ENCODE measurements at places on chromosomes 13 and 19.

DNA sequence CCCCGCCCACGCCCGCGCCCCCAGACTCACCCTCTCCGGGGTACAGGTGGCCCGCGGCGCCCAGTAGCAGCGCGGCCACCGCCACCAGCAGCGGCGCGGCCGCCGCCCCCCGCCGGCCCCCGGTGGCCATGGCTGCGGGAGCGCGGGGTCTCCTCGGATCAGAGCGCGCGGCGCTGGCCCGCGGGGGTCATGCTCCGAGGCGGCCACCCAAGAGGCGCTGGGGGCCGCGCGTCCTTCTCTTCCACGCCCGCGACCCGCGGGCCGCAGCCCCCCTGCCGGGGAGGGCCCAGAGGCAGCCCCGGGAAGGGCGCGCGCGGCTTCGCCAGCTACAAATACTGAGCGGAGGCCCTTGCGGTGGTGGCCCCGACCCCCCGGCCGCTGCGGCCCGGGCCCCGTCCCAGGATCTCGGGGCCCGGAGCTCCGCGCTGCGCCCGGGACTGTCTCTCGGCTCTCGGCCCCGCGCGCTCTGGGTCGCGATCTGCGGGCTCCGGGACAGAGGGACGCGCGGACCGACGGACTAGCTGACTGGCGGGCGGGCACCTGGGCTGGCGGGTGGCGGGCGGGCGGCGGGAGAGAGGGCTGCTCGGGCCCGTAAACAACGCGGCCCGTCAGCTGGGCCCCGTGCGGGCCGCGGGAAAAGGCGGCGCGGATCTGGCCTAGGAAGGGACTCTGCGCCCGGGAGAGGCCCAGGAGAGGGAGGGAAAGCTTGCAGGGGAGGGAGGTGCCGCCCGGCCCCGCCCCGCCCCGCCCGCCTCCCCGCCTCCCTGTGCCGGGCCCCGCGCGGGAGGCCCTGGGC lies at the start of gene INSR:
Gene INSR (minus strand): TSS at position 653 of the 796 bp plus-strand sequence. CDS start 523 bp downstream, at position 130.
- peak; percentile 84 for DNase-seq

DNA sequence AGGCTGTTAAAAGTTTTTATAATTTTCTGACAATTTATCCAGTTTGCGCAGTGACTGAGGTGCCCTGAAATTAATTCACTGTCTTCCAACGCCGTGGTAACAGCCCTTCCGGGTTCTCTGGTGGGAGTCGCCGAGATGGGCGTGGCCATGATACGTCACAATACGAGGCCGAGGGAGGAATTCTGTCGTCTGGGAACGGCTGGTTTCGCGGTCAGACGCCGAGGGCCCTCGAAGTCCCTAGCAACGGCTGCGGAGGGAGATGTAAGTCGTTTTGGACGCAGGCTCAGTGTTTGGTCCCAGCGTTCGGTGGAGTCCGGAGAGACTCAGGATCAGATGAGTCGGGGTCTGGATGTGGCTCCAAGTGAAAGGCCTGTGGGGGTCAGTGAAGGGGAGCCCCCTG lies 21.7 kb downstream of the ZNF613 start:
- peak; percentile 52 for DNase-seq

DNA sequence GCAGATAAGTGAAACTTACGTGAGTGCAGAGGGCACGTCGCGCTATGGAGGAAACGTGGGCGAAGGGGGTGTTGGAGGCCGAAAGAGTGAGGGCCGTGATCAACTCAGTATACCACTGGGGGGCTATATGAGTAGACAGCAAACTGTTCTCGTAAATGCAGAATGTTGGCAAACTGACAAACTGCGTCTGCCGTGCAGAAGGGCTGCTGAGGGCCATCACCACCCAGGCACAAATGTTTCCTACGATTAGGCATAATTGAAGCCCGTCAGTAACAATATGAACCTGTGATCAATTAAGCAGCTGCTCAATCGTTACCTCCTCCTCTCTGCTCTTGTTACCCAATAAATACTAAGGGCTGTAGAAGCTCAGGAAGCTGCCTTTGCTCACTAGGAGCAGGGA lies 17.3 kb upstream of the MADCAM1 start:
- DNase-seq = no peak

GRCh38 chr13:74388626-74389025 lies 254.4 kb upstream of the KLF12 start:
- DNase-seq = no peak

DNA sequence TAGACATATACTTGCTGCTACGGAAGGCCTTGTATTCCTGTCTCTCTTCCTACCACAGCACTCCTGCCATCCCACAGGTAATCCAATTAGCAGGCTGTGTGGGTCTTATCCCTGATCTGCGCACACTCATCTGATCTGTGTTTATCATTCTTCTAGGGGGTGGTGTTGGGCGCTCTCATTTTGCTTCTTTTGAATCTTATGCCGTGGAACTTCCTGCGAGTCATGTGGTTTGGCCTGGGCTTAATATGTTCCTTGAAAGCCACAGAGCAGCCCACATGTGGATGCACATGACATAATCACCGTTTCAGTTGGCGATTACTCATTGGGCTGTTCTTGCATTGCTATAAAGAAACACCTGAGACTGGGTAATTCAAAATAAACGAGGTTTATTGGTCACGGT lies 7.5 kb downstream of the RASA3 start:
- DNase-seq = no peak

DNA sequence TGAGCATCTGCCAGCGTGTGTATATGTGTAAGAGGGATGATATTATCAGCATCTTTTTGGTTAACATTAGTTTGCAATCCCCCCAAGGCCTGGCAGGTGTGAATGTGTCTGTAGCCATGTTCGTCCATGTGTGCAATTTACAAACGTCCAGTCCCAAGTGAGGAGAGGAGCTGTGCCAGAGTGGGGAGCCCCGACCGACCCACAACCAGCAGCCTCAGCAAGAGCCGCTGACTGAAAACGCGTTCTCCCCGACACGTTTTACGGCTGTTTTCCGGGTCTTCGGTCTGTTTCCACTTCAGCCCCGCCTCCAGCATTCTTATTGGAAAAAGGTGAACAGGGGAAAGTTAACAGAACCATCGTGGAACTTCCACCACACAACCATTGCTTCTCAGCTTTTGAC lies 119.1 kb upstream of the SOX1 start:
- DNase-seq = no peak

DNA sequence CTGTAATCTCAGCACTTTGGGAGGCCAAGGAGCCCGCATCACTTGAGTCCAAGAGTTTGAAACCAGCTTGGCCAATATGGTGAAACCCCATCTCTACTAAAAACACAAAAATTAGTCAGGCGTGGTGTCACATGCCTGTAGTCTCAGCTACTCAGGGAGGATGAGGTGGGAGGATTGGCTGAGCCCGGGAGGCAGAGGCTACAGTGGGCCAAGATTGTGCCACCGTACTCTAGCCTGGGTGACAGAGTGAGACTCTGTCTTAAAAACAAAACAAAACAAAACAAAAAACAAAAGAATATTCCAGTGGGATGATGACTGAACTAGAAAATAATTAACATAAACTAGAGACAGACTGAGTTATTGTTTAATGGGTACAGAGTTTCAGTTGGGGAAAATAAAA lies 81.7 kb upstream of the ABCC4 start:
- no peak for DNase-seq

GRCh38 chr19:40141551-40141950 lies 49.7 kb upstream of the MAP3K10 start:
- no peak for DNase-seq

DNA sequence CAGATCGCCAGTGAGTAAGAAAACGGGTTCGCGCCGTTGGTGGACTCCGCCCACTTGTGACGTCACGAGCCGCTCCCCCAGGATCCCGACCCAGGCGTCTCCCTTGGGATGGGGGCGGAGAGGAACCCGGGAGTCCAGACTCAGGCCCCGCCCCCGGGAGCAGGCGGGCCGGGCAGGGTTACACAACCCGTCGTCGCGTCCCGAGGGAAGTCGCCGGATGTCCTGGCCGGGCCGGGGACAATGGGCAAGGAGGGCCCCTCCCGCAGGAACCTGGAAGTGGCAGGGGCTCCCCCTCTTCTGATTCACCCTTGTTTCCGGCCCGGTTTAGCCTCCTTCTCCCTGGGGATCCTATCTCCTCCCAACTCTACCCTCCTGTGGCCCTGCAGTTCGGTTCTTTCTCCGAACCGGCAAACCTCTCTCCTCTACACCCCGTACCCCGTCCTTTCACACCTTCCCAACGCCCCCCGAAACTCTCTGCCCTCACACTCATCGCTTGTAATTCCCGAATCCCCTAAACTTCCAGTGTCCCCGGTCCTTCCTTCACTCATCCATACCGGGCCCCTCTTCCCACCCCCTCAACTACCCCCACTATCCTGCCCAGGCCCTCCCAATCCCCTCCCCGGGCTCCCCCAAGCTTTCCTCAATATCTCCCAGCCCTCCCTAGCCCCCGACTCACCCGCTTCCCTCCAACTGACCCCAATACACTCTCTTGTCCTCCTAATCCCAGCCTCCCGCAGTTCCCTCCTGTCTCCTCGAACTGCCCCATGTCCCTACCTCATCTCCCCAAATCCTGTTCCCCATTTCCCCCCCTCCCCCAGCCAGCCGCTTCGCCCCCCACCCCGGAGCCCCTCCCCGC lies 20.0 kb upstream of the ERCC1 start:
- DNase-seq = peak; percentile 59

GRCh38 chr19:41352609-41353465 lies 885 bp downstream of the TGFB1 start:
- no peak for DNase-seq

DNA sequence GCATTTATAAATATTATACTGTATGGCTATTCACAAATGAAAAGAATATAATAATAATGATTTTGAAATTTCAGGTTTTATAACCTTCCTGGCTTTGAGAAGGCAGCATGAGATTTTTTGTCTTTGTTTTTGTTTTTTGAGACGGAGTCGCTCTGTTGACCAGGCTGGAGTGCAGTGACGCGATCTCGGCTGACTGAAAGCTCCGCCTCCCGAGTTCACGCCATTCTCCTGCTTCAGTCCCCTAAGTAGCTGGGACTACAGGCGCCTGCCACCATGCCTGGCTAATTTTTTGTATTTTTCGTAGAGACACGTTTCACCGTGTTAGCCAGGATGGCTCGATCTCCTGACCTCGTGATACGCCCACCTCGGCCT lies 64.1 kb downstream of the ZNF429 start:
- no peak for DNase-seq

- DNase-seq = peak; percentile 38
These were observed 25.0 kb upstream of the FXYD3 start for GRCh38 chr19:35090506-35091214.

DNA sequence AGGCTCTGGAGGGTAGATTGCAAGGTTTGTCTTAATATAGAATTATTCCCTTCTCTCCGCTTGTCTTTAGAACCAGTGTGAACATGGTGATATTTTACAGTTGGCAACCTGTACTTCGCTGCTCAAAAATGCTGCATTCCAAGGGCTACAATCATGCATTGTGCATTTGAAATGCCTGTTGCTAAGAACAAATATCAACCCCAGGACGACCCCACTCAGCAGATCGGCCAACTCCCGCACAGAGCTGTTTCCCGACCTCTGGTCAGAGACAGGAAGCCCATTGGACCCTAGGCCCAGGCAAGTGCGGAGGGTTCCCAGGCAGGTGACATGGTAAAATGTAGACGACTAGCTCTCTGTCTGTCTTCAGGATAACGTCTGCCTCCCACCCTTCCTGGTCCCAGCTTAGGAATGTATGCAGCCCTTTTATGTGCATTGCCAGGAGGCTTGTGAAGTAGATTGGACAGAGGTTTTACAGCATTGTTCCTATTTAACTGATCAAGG lies 263.5 kb downstream of the FOXO1 start:
- DNase-seq = no peak

DNA sequence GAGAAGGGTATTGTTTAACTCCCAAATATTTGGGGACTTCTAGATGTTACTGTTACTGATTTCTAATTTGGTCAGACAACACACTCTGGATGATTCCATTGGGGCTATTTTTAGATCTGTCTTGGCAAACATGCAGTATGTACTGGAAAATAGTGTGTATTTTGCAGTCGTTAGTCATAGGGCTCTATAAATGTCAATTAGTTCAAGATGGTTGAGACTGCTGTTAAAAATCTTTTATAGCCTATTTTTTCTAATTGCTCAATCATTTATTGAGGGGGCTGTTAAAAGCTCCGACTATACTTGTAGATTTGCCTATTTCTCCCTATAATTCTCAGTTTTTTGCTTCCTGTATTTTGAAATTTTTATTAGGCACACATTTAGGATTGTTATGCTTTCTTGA lies 31.4 kb downstream of the PPP5C start:
- DNase-seq = no peak

DNA sequence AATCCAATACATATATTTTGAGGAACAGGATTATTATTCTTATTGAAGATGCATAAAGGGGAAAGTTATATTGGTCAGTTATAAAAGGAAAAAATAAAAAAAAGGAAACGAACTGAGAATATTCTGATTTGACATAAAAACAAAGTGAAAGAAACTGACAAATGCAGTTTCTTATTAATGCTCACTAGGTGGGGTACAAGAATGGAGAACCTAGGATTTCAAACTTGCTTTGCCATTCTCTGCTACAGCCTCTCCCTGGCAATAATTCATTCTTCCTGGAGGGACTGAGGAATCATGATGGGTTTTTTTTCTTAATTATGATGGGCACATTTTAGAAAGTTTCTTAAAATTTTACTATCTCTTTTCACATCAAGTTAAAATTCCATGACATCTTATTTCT lies 154.9 kb downstream of the PCDH9 start:
- no peak for DNase-seq

GRCh38 chr13:25890671-25891212 lies 161.1 kb downstream of the SHISA2 start:
- DNase-seq = no peak

DNA sequence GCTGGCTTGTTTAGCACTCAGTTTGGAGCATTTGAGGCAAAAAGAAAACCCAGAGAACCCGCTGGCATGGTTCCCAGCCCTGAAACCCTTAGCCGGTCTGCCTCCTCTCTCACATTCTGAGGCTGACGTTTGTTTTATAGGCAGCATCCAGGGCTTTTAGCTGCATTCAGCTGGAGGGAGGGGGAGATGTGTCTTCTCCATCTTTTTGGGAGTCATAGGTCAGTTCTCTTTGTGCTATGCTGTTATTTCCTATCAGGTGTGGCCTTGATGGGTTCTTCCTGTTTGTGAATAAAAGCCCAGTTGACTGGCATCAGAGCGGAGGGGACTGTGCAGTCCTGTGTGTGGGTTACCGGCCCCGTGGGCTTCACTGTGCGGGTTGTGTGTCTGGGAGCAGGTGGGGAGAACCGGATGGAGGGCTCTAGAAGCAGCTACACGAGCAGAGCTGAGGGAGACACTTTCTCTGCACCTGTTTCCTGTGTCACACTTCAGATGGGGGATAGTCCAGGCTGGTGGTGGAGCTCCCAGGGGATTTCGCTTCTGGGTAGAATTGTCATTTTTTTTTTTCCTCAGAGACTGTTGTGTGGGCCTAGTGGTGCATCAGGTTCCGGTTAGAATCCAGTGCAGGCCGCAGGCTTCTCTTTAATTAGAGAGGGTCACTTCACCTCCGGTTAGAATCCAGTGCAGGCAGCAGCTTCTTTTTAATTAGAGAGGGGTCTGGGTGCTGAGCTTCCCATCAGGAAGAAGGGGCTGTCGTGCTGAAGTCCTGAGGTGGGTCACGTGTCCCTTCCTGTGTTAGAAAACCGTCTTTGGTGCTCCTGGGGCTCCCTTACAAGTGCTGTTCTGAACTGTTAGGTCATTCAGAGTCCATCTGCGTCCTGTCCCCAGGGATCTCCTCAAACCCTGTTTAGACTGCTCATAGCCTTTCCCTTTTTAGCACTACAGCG lies 69.6 kb downstream of the ARHGEF7 start:
- peak; percentile 20 for DNase-seq
